ENCODE measurements at places on chromosomes 1 and 21.
A peak's percentile ranks its signal among the peaks of the same experiment; 100 is the strongest.

GRCh38 chr1:91768786-91769725, 116.9 kb downstream of the TGFBR3 start:
- H3K4me3 ChIP-seq, result no peak overlapping the region
- H3K27ac ChIP-seq, result no peak overlapping the region
- no peaks in the 10 kb centered on the region for H3K4me1 ChIP-seq
- no peaks in the 10 kb centered on the region for H3K27me3 ChIP-seq
- H3K36me3 ChIP-seq, result no peaks in the 10 kb centered on the region

DNA sequence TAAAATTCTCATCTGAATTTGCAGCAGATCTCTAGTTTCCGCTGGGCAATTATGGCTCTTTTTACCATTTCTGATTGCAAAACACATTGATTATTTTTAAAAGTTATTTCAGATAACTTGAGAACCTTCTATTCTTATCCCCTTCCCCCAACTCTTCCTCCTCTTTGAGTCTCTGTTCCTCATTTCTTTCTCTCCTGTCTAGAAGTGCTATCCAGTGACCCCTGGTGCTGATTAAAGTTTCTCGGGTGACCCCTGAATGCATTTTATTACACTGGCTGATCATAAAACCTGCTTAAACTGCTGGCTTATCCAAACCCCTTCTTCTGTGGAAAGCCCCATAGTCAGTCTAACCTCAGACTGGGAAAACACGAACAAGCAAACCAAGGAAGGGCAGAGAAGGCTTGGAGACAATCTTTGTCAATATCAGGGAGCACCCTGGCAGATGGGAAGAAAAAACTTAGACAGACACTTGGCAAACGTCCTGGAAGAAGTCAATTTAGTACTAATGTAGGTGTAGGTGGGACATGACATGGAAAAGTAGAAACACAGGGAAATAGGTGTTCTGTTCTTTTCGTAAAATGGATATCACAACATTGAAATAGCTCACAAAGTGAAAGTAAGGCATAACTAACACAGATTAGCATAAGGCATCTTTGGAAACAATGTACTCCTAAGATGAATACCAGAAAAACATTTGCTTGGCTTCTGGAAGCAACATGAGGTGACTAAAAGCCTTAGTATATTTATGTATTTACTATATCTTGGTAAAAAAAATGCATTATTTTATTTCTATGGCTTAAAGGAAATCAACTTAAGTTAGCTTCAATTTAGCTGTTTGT, 61.4 kb downstream of the GORAB start:
- H3K27me3 ChIP-seq, result peaks cover 7% of the 10 kb centered on the region
- H3K4me3 ChIP-seq, result no peak overlapping the region
- H3K36me3 ChIP-seq, result no peaks in the 10 kb centered on the region
- DNase-seq, result no peak
- H3K27ac ChIP-seq, result no peak overlapping the region

- peaks cover 79% of the 10 kb centered on the region for H3K4me1 ChIP-seq
- H3K4me3 ChIP-seq, result peak overlapping the region; percentile 38
- H3K27ac ChIP-seq, result peak overlapping the region; percentile 87
- no peaks in the 10 kb centered on the region for H3K36me3 ChIP-seq
These were observed 4.1 kb upstream of the AGTRAP start for GRCh38 chr1:11731691-11732283.

DNA sequence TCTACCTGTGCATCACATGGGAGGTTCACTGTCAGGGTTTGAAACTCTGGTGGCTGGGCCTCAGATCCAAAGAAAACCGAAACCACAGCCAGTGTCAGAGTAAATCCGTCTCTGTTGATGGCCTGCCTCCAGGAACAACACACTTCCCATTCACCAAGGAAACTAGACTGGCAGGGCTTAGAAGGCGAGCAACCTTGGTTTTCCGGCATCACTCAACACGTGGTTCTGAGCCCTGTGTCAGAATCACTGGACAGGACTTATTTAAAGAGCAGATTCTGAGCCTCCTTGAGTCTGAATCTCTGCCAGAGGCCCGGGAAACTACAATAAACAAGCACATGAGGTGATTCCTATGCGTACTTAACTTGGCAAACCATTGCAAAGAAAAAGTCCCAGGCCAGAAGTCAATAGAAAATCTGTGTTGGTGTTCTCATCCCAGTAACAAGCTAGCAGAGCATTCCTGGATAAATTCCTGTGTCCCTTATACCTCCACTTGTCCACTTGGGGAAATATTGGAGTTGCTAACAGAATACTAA, 70.0 kb downstream of the KCTD3 start:
- no peak overlapping the region for H3K27ac ChIP-seq
- H3K36me3 ChIP-seq, result no peaks in the 10 kb centered on the region
- no peak overlapping the region for H3K4me3 ChIP-seq
- H3K27me3 ChIP-seq, result no peaks in the 10 kb centered on the region

DNA sequence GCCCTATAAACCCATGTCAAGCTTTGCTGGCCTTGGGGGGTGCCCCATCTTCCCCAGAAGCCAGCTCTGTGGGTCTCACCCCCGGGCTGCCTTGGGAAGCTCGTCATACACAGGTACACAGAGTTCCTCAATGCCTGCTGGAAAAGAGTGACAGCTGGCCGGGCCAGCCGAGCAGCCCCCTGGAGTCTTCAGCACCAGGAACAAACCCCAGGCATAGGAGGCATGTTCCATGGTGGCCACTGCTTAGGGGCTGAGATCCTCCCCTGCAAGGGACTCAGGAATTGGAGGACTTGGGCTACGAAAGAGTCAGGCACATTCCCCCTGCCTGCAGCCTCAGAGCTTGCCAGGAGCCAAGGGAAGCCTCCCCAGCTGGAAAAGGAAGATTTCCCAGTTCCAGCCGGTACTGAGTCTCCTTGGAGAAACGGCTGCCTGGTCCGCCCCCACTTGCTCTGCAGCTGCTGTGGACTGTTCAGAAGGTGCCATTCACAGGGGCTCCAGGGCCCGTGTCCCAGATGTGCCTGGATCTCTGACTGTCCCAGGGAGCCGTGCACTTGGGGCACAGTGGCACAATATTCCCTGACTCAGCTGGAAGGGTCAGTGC, 89.5 kb downstream of the STUM start:
- H3K36me3 ChIP-seq, result peaks cover 66% of the 10 kb centered on the region
- no peaks in the 10 kb centered on the region for H3K27me3 ChIP-seq
- H3K4me3 ChIP-seq, result no peak overlapping the region
- peaks cover 18% of the 10 kb centered on the region for H3K4me1 ChIP-seq
- H3K27ac ChIP-seq, result no peak overlapping the region

DNA sequence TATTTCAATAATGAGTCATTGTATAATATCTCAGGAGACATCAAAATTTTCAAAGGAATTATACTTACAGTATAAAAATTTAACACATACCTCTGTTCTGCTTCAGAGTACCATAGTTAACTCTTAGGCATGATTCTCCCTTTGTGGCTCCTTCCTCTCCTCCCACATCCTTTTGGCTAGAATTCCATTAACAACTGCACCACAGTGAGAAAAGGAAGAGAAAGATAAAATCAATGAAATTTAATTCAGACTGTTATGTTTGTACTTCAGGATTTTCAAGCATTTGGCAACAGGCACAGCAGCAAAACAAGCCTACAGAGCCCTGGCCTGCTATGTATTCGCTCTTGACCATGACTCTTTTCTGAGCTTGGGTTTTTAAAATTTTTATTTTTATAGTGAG, 57.2 kb upstream of the SGIP1 start:
- no peak overlapping the region for H3K4me3 ChIP-seq
- H3K27ac ChIP-seq, result no peak overlapping the region
- no peaks in the 10 kb centered on the region for H3K27me3 ChIP-seq
- no peak for DNase-seq

GRCh38 chr1:109241344-109241743, 8.0 kb upstream of the CELSR2 start:
- no peaks in the 10 kb centered on the region for H3K4me1 ChIP-seq
- H3K36me3 ChIP-seq, result peaks cover 26% of the 10 kb centered on the region
- H3K27me3 ChIP-seq, result peaks cover 24% of the 10 kb centered on the region
- no peak for DNase-seq
- no peak overlapping the region for H3K4me3 ChIP-seq
- no peak overlapping the region for H3K27ac ChIP-seq

DNA sequence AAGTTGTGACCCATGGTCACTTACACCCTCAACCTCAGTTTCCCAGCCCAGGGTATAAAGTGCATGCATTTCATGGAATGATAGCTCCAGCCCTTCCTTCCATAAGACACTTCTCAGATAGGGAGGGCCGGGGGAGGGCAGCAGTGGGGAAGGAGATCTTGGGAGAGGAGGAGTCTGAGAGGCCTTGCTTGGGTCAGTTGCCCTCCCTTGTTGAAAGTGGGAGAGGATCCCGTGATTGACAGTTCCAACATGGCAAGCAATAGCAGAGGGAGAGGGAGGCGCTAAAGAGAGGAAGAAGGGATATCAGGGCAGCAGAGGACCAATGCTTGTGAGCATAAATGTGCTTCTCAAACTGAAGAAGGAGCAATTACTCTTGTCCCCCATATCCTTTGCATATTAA, 244.4 kb downstream of the CHRM3 start:
- H3K27ac ChIP-seq, result no peak overlapping the region
- no peaks in the 10 kb centered on the region for H3K36me3 ChIP-seq
- no peak overlapping the region for H3K4me3 ChIP-seq
- H3K4me1 ChIP-seq, result no peaks in the 10 kb centered on the region
- no peaks in the 10 kb centered on the region for H3K27me3 ChIP-seq

- peaks cover 5% of the 10 kb centered on the region for H3K27me3 ChIP-seq
- no peaks in the 10 kb centered on the region for H3K4me1 ChIP-seq
- H3K4me3 ChIP-seq, result no peak overlapping the region
- H3K27ac ChIP-seq, result no peak overlapping the region
These were observed 60.7 kb downstream of the GORAB start for GRCh38 chr1:170592591-170593111.

DNA sequence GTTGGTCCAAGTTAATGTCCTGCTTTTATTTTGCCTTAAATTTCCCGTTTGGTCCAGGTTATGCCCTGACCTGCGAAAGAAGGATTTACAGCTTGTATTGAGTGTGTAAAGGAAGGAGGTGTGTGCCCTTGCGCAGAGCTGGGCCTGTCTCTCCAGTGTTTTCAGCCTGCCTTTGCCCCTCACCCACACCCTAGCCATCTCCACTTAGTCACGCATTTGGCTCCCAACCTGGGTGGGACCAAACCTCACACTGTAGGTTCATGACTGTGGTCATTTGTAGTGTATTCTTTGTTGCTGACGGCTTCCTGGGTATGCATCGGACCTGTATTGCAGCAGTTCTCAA, 572 bp upstream of the SRSF10 start:
- DNase-seq, result peak; percentile 46
- H3K27ac ChIP-seq, result peak overlapping the region; percentile 94
- peaks cover 9% of the 10 kb centered on the region for H3K36me3 ChIP-seq
- H3K27me3 ChIP-seq, result no peaks in the 10 kb centered on the region

GRCh38 chr1:175976865-175977642, 230.0 kb downstream of the COP1 start:
- DNase-seq, result no peak
- no peak overlapping the region for H3K4me3 ChIP-seq
- no peaks in the 10 kb centered on the region for H3K4me1 ChIP-seq
- no peak overlapping the region for H3K27ac ChIP-seq
- H3K36me3 ChIP-seq, result peaks cover 40% of the 10 kb centered on the region
- H3K27me3 ChIP-seq, result no peaks in the 10 kb centered on the region

- H3K4me3 ChIP-seq, result no peak overlapping the region
- no peaks in the 10 kb centered on the region for H3K27me3 ChIP-seq
- no peaks in the 10 kb centered on the region for H3K36me3 ChIP-seq
- DNase-seq, result peak; percentile 43
These were observed 17.5 kb upstream of the VAMP3 start for GRCh38 chr1:7753641-7754040.

- H3K4me3 ChIP-seq, result no peak overlapping the region
- H3K36me3 ChIP-seq, result no peaks in the 10 kb centered on the region
- DNase-seq, result no peak
- peaks cover 19% of the 10 kb centered on the region for H3K4me1 ChIP-seq
These were observed 14.6 kb upstream of the PTAFR start for GRCh38 chr1:28190996-28191645.

Data from CD14-positive monocyte (primary cell).